ENCODE measurements at places on chromosomes 2 and 18.

- DNase-seq, result peak; percentile 56
Observed at GRCh38 chr2:205763708-205764211, 81.5 kb downstream of the NRP2 start.

GRCh38 chr2:232088771-232089170 is 127.3 kb downstream of the DIS3L2 start:
- DNase-seq, result no peak

DNA sequence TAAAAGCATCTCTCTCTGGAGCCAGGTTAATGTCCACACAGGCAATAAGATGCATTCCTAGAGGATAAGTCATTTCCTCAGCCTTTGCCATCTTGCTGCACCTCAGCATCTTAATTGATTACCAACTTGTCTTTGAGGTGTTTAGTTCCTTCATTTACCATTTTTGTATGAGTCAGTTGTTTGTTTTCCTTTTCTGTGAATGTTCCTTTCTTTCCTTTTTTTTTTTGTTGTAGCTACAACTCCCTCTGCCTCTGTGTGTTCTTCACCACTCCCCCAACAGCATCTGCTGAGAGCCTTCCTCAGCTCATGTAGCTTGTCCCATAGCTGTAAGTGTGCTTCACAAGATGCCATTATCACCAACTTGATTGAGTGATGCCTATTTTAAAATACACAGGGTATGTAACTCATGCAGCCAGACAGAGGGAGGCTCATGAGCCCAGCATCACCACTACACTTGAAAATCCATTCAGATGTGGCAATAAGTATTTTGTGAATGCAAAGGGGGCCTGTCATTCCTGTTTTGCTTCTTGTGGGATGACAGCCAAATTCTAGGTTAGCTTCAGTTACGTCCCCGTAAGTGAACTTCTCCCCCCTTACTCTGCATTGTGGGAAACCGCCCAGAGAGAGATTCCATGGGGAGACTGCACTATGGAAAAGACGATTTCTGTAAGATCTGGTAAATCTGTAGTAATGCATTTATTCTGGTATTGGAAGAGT is 315.9 kb upstream of the ZEB2 start:
- DNase-seq, result no peak

DNA sequence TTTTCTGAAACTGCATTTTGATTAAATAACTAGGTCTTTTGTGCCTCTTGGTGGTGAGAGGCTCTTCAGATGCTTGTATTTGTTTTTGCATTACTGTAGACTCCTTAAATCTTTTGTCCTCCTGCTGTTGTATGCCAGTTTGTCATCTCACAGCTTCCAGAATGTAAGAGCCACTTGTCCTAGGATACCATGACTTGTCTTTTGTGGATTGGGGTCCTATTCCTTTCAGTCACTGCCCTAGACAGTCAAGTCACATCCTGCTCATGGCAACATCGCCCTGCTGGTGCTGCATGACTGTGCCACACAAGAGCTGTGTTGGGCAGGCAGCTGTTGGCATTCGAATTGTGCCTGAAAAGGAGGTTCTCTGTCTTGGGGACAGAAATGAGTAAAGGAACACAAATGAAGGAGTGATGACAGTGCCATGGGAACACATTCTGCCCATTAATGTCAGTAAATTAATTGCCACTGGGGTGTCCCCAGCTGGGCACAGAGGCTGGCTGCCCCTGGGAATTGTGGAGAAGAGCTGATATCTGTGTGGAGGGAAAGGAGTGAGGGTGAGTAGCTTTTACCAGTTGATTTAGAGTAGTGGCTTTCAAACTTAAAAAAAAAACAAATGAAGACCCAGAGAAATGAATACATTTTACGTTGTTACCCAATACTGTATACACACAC is 140.3 kb downstream of the ARL6IP6 start:
- no peak for DNase-seq

- no peak for DNase-seq
Observed at GRCh38 chr2:238420442-238420841, 6.3 kb upstream of the ASB1 start.

DNA sequence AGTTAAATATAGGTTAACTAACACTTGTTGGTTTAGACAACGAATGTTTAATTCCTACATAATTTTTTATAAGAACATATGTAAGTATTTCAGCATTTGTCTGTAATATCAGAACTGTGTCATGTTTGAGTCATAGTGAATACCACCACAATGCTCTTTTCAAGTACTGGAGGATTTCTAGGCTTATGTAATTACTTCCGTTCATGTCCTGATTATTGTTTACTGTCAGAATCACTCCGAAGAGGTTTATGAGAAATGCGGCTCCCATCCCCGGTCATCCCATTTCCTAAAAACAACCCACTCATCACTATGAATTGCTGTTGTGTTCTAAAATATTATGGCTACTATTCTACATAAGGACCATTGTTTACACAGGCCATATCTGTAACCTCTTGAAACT is 45.1 kb downstream of the CDH19 start:
- DNase-seq, result no peak

- DNase-seq, result no peak
Observed at GRCh38 chr2:240142256-240142775, 1.9 kb upstream of the OTOS start.

GRCh38 chr2:59961746-59962145 is 591.7 kb downstream of the BCL11A start:
- no peak for DNase-seq

- no peak for DNase-seq
Observed at GRCh38 chr2:160741271-160741670, 247.7 kb upstream of the RBMS1 start.

- DNase-seq, result no peak
Observed at GRCh38 chr18:25287106-25287505, 64.9 kb downstream of the ZNF521 start.

DNA sequence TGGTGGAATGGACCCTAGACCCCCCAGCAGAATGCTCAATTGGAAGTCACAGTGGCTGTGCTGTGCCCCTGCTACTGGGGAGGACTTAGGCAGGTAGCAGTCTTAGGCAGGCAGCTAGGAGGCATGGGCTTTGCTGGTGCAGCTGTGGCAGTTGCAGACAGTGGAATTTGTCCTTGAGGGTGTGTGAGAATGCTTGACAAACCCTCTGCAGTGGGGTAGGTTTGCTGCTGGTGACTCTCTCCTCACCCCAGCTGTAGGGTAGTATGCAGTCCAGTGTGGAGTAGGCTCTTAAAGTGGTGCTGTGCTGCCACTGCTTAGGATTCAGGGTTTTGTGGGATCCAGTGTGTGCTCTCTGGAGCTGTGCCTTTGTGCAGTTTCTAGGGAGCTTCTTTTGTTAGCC is 61.3 kb downstream of the NUP35 start:
- no peak for DNase-seq

- DNase-seq, result no peak
Observed at GRCh38 chr2:145032791-145033190, 512.9 kb upstream of the ZEB2 start.

DNA sequence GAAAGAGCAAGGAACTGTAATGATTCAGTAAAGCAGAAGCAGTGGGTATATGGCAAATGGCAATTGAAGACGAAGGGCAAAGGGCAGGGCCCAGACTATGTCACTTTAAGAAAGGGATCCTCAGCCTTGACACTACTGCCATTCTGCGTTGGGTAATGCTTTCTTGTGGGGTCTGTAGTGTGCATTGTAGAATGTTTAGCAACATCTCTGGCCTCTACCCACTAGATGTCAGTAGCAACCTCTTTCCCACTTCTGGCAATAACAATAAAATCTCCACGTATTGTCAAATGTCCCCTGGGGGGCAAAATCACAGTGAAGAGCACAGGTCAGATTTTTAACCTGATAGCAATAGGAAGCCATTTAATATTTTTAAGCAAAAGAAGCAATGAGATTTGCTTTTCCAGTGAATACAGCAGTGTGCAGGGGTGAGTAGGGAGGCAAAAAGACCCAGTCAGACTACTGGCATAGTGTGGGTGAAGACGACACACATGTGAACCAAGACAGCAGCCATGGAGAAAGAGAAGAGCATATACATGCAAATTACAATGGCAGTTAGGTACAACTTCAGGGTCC is 209.5 kb downstream of the DYM start:
- DNase-seq, result no peak

DNA sequence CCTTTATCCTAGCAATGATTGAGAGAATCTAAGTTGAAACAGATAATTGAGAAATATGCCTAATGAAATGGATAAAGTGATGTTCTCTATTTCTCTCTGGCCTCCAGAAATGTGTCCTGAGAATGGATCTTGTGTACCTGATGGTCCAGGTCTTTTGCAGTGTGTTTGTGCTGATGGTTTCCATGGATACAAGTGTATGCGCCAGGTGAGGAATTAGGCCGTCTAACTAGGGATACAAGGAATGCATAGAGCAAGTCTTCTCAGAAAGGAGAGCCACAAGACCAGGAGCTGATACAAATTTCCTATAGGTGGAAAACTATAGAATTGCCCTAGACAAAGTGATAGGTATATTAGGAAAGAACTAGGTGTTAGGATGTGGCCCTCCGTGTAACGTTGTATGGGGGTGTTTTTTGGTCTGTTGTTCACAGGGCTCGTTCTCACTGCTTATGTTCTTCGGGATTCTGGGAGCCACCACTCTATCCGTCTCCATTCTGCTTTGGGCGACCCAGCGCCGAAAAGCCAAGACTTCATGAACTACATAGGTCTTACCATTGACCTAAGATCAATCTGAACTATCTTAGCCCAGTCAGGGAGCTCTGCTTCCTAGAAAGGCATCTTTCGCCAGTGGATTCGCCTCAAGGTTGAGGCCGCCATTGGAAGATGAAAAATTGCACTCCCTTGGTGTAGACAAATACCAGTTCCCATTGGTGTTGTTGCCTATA is 592 bp upstream of the CAD start:
- DNase-seq, result no peak

DNA sequence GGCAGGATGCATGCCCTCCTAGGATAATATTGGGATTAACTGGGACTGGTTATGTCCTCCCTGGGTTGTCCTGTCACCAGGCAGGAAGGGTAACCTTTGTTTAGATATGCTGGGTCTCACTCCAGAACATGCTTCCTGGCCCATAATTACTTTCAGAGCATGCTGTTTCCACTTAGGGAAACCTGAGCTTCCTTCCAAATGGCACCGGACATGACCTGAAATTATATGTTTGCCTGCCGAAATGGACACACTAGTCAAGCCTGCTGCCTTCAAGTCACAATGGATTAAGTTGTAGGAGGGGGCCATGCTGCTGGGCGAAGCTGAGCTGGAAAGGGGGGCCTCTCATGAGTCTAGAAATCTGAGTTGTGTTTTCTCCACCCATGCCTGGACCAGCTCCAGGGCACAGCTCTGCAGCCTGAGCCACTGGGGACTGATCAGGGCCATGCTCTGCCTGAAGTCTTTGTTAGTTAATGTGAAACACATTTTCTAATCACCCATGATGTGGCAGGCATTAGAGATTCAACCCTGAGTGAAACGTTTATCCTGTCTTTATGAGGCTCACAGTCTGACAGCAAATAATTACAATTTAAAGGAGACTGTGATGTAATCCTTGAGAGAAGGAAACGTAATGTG is 273.3 kb downstream of the TNS1 start:
- no peak for DNase-seq

DNA sequence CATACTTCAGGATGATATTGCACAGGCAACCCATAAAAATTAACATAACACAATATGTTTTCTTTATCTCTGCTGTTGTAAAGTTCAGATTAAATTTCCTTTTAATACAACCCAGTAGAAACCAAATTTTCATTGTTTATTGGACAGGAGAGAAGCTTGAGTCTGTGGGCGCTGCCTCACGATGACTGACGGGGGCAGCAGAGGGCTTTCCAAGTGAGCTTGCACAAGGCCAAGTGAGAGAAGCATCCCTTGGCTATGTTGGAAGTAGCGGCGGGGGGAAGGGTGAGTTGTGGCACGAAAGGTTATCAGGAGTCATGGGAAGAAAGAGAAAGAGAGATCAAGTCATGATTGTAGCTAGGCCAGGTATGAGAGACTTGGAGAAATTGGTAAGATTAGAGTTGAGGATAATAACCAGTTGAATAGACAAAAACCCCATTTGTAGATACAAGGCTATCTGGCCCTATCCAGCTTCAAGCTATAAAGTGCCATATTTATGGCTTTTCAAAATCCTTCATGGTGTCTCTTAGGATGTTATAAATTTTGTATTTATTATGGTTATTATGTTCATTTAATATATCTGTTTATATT is 413.7 kb upstream of the FAM98A start:
- peak; percentile 15 for DNase-seq

DNA sequence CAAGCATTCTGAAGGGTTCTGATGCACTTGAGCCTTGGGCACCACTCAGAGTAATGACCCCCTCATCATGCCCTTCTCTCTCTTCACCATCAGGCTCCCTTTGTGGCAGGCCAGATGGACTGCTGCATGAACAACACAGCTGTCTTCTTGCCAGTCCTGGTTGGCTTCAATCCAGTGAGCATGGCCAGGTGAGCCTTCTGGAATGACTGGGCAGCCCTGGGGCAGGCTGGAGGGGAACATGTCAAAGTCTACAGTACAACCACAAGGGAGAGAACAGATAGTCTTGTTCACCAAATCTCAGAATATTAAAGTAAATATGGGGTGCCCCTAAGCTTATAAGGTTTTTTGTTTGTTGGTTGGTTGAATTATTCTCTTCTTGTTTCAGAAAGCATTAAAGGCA is 4.4 kb downstream of the GCKR start:
- DNase-seq, result no peak

DNA sequence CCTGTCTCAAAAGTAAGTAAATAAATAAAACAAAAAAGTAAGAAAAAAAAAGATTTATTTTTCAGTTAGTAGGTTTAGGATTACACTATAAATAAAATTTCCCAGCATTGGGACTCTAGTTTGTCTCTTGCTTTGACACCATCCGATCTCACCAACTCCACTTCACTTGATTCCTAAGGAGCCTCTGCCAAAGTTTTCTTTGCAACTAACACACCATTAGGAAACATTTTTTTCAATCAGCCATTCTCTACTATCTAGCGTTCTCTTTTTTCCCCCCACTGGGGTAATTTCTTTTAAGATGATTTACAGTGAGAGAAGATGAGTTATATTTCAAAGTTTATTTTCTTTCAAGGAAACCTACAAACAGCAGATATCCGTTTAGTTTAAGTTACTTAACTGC is 10.6 kb upstream of the NEMP2 start:
- DNase-seq, result no peak

GRCh38 chr2:238963161-238963970 is 115.5 kb downstream of the TWIST2 start:
- no peak for DNase-seq

DNA sequence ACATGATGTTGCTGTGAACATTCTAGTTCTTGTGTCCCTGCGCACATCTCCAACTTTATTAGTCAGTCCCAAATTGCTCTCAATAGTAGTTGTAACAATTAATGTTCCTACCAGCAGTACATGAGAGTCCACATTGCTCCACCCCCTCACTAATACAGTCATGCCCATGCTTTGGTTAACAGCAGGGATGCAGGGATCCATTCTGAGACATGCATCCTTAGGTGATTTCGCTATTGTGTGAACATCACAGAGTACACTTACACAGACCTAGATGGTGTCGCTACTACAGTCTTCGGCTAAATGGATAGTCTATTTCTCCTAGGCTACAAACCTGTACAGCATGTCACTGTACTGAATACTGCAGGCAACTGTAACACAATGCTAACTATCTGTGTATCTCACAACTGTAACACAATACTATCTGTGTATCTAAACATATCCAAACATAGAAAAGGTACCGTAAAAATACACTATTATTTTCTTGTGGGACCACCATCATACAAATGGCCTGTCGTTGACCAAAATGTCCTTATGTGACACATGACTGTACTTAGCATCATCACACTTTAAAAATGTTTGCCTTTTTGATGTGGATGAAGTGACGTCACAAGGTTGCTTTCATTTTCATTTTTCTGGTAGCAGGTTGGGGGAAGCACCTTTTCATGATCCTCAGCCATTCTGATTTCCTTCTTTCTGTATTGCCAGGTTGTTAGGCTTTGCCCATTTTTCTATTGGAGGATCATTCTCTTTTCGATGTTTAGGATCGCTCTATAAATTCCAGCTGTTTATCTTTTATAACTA is 82.9 kb upstream of the RNF152 start:
- DNase-seq, result no peak
